ENCODE measurements at places on chromosomes 13 and 19.

- DNase-seq, result peak; percentile 49
Measured at GRCh38 chr13:65638572-65639168, 1591.5 kb downstream of the PCDH9 start.

GRCh38 chr13:67231289-67232000 is 1.3 kb upstream of the PCDH9 start:
- DNase-seq, result no peak

- DNase-seq, result no peak
Measured at GRCh38 chr13:60111691-60112090, 52.0 kb downstream of the DIAPH3 start.

DNA sequence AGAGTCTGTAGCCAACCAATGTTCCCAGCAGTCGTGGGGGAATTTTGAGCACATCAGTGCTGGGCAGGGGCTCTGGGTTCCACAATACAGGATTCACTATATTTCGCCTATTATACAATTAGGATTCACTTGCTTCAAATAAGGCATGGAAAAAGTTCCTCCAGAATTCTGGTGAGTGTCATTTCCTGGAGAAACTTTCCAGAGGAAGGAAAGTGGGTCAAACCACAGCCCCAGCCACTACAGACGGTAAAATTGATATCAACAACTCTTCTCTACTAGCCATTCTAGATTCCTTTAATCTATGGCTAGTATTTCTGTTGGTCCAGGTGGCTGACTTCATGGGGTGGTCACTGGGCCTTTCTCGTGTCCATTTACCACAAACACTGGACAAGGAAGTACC is 10.5 kb downstream of the MYCBP2 start:
- DNase-seq, result no peak

- no peak for DNase-seq
Measured at GRCh38 chr13:111610081-111610480, 289.6 kb downstream of the TEX29 start.

DNA sequence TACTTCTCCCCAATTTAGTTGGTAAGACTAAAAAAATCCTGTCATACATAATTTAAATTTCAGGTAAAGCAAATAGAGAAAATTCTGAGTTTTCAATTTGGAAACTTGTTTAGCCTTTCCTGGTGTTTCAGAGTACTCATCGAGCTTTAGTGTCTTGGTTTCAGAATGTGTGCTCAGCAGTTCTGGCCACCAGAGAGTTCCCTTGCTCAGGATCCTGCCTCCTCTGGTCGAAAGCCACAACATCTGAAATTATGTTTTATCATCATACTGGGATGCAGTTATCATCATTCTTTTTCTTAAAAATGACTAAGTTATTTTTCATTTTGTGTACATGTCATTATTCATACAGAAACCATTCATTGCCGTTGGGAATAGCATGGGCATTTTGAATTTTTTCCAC is 263.2 kb upstream of the SPRY2 start:
- DNase-seq, result peak; percentile 68

- DNase-seq, result no peak
Measured at GRCh38 chr19:10191347-10191746, 3.4 kb downstream of the DNMT1 start.

DNA sequence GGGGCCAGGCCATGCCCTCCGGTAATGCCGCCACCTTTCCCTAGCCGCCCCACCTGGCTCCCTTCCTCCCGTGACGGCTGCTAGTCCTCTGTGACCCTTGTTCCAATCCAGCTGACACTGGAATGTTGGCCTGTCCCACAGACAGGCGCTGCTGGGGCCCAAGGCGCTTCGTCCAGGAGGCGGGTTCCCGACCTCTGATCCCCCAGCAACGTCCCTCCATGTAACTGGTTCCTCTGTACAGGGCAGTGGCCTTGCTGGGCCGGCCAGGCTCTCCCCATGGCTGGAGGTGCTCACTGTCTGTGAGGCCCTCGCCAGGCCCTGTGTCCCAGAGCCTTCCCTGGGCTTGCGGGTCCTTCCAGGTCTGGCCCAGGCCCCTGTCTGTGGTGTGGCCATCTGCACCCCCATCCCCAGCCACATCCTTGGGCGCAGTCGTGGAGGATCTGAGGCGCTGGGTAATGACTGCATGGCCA is 6.8 kb upstream of the GRIN3B start:
- DNase-seq, result no peak

- DNase-seq, result no peak
Measured at GRCh38 chr19:4173479-4174212, 8.7 kb downstream of the SIRT6 start.

DNA sequence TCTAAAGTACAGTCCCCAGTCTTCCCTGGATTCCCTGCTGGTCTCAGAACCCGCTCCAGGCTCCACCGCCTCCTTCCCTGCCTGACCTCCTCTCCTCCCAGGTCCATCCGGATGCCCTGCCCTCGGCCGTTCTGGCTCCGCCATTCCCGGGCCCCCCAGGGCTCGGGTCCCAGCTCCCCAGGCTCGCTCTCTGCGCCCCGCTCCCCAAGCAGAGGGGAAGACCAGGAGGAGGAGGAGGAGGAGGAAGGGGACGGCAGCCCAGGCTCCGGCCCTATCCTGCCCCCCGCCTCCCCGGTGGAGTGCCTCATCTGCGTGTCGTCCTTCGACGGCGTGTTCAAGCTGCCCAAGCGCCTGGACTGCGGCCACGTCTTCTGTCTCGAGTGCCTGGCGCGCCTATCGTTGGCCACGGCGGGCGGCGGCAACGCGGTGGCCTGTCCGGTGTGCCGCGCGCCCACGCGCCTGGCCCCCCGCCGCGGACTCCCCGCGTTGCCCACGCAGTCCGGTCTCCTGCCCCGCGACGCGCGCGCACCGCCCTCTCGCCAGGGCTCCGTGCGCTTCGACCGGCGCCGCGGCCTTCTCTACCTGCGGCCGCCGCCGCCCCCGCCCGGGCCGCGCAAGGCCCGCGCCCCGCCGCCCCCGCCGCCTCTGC is 647 bp downstream of the RNF225 start:
- no peak for DNase-seq

DNA sequence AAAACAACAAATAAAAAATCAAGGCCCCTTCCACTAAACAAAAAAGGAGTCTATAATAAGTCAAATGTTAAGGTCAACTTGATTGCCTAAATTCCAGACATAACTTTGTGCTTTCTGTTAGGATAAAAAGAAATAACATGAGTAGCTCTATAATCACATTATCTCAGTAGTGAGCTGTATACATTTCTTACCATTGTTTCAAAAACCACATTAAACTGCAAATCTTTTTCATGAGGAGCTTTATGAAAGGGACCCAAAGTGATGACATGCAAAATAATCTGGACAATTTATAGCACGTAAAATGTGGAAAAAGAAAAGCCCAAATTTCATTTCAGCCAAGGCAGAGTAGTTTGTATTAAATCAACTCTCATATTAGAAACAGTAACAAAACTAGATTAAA is 269.2 kb downstream of the KLF12 start:
- DNase-seq, result no peak

DNA sequence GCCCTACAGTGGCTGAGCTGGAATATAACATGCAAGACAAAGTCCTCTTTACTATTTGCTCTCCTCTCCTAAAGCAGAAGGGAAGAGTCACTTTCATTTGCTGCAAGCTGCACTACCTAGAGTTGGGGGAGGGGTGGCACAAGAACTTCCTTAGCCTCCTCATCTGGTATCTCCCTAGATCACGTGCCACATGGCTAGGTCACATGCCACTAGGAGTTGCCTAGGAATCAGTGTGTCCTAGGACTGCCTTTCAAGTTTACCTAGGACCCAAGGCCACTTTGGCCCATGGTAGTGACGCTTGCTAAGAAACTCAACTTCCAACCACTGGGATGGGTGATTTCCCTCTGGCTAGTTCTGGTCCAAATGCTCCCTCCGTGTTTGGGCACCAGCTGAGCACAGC is 625.2 kb downstream of the DIAPH3 start:
- no peak for DNase-seq

Data from MM.1S (cell line).